ENCODE measurements at places on chromosomes 7 and 10.

- no peak for DNase-seq
Measured at GRCh38 chr7:29588900-29589696, 25.5 kb downstream of the PRR15 start.

DNA sequence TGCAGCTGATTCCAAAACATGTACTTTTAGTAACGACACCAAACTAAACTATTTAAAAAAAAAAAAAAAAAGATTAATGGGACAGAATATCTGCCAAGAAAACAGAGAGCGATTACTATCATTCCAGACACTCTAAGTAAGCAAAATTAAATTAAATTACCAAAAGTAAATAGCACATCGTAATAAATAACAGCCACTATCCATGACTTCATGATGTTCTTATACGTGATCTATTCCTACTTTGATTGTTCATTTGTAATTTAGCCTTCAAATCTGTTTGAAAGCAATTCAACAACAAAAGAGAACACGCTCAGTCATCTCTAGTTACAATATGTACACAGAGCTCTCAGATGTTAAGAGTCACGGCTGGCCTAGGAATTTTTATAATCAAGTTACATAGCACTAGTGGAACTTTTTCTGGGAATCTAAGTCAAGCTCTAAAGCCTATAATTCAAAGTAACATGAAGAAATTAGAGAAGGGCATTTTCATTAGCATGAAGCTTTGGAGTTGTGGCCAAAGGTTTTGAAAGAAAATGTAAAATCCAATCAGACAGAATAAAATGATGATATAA lies 241.7 kb upstream of the NEBL start:
- DNase-seq, result no peak

DNA sequence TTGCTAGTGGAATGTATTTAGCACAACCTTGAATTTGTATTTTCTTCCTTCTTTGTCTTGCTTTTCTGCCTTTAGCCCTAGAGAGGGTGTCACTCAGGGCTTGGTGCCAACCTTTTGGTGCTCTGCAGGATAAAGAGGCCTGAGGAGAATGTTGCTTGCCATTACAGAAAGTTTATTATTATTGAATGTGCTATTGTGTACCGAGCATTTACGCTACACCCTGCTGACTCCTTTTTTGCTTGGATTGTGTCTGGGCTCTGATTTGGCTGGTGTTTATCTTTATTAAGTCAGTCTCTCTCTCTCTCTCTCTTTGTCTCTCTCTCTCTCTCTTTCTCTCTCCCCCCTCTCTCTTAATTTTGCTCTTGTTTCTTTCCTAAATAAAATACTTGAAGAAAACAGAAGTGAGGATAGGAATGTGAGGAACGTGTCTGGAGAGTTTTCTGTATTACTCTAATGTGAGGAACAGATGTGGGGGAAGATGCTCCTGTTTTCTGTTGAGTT lies 284.4 kb upstream of the PHYHIPL start:
- no peak for DNase-seq

DNA sequence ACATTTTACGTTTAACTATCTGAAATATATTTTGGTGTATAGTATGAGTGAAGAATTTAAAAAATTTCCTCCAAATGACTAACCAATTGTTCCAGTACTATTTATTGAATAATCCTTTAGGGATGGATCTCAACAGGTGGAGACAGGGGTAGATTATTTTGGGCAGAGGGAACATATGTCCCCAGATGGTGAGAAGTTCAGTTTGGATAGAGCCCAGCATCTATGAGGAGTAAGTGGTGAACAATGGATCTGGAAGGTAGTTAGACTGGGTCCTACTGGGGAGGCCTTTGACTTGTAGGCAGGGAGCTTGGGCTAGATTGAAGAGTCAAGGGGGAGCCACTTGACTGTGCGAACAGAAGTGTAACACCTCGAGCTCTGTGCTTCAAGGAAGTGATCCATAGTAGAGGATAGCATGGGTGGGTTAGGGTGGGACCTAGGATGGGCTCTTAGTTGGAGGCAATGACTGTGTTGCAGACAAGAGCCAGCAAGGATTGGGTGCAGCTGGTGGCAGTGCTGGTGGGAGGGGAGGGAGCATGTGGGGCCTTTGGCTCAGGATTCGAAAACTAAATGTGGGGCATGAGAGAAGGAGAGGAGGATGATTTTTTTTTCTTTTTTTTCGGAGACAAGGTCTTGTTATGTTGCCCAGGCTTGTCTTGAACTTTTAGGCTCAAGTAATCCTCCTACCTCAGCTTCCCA lies 3.9 kb upstream of the PURB start:
- no peak for DNase-seq

GRCh38 chr7:69122953-69123352 lies 475.3 kb upstream of the AUTS2 start:
- no peak for DNase-seq

GRCh38 chr10:96038476-96039387 lies 4.7 kb upstream of the CCNJ start:
- DNase-seq, result no peak

- DNase-seq, result no peak
Measured at GRCh38 chr7:77208416-77208815, 8.8 kb upstream of the FGL2 start.

DNA sequence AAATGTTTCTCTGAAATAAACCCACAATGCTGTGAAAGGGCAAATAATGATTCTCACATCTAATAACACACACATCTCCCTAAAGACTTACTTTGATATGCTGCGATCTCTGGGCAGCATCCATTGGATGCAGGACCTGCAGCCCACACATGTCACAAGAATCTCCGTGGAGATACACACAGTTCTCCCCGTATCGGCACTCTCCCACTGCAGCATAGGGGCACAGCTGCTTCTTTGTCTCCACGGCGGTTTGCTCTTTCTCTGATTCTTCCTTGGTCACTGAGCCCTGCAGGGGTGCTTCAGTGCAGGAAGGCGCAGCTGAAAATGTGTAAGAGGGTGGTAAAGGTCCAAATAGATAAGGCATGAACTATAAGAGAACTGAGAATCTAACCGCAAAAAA lies 20.4 kb downstream of the MKRN1 start:
- no peak for DNase-seq

DNA sequence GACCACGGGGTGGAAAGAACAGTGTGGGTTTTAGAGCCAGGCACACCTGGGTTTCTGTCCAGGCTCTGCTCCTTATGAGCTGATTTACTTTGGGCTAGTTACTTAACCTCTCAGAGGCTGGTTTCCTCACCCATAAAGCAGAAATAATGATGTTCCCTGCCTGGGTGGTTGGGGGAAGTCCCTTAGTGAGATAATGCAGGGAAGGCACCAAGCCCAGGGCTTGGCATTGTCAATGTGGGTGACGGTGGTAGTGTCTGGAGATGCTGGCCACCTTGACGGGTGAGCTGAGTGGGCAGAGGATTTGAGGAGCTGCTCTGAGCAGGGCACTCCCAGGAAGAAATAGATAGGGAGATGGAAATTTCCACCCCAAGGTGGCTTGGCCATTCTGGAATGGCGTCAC lies 65.2 kb downstream of the SH2D4B start:
- DNase-seq, result no peak

DNA sequence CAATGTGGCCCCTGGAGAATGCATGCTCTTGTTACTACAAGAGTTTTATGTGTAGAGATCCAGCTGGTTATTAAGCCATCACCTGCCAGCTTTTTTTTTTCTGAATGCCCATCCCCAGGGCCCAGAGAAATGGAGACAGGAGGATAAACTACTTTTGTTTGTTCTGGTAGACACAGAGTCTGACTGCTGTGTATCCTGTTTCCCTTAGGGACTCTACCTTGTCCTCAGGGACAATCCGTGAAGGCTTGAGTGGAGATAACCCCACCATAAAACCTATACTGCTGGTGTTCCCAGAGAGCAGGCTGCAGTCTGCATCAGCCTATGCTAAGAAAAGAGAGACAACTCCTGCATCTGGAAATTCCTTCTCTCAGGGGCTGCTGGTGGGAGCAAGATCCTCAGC lies at the start of gene OR2A5:
OR2A5 (plus strand) TSS at position 301 of the 400 bp plus-strand sequence. CDS start 1,454 bp downstream, outside the sequence.
- DNase-seq, result no peak

GRCh38 chr7:70920876-70921275 lies 211.1 kb upstream of the GALNT17 start:
- no peak for DNase-seq

Data from stimulated activated CD4-positive, alpha-beta T cell treated with anti-CD3 and anti-CD28 coated beads, Interleukin-2, amount 100 ng/mL, for 48 hours (primary cell).